Dermis microvascular lymphatic vessel endothelial cell (primary cell): ENCODE measurements at places on chromosomes 3 and 15. TPM values are rescaled to one million over a fixed set of nuclear protein-coding genes. Genes with fewer than 3 reads are reported as not detected.

The SHC4 gene
- 0.25 and 0.51 TPM in 2 replicates for total RNA-seq

The GUCA1C gene
- not detected in 2 replicates for total RNA-seq

The DNAH12 gene
- under 0.01 TPM in 2 replicates for total RNA-seq

The SOX14 gene
- not detected in 2 replicates for total RNA-seq

The STRIT1 gene
- total RNA-seq = not detected in 2 replicates

The MCCC1 gene
- total RNA-seq = 19.5 and 21.5 TPM in 2 replicates

The C2CD4A gene
- 3.2 and 4.3 TPM in 2 replicates for total RNA-seq

The FES gene
- 52.5 and 55.7 TPM in 2 replicates for total RNA-seq

The OCA2 gene
- not detected in 2 replicates for total RNA-seq

The UROC1 gene
- not detected in 2 replicates for total RNA-seq

The FBLN2 gene
- total RNA-seq = 2.7 and 10.4 TPM in 2 replicates

The ARNT2 gene
- total RNA-seq = under 0.01 and 0.13 TPM in 2 replicates

The TMEM212 gene
- not detected in 2 replicates for total RNA-seq

The GALNT15 gene
- 29.1 and 98.9 TPM in 2 replicates for total RNA-seq

The ROPN1 gene
- total RNA-seq = not detected in 2 replicates

The MYL3 gene
- 0.13 TPM in 1 of 2 replicates, not detected in the other for total RNA-seq

The GLDN gene
- not detected in 2 replicates for total RNA-seq

The FBXO40 gene
- total RNA-seq = not detected in 2 replicates
